ENCODE measurements at places on chromosomes 4 and X.

GRCh38 chr4:22969287-22969896 lies 276.7 kb downstream of the GBA3 start:
- DNase-seq: no peak

DNA sequence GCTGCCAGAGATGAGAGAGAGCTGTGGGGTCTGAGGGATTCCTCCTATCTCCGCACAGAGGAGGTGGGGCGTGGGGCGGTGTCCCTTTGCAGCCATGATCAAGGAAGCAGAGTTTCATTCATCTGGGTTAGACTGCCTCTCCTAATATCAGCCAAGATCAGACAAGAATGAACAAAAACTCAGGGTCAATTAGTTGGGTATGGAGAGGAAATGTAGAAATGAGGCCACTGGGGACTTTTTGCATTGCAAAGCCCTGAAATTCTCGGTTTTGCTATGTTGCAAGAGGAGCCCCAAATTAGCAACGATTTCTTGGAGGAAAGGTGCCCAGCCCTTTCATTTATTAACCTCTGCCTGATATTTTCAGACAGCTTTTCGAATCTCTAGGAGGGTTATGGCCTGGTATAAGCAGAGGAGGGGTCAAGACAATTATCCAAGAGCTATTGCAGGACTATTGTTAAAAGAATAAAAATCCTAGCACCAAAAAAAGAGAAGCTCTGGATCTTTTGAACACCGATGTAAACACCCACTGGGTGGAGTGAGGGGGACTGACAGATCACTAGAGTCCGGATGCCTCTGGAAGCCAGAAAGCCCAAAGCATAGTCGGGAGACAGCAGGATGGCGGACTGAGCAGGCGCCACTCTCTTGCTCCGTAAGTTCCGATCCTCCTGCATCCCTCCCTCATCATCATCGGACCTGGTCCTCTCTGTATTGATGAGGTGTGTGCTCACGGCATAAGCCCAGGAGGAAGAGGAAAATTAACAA lies 34.4 kb upstream of the ACSL1 start:
- DNase-seq: no peak

- DNase-seq: no peak
Measured at GRCh38 chrX:38102240-38102639, 95.9 kb downstream of the SYTL5 start.

- DNase-seq: no peak
Measured at GRCh38 chr4:185196437-185196836, 7.4 kb downstream of the CFAP97 start.

DNA sequence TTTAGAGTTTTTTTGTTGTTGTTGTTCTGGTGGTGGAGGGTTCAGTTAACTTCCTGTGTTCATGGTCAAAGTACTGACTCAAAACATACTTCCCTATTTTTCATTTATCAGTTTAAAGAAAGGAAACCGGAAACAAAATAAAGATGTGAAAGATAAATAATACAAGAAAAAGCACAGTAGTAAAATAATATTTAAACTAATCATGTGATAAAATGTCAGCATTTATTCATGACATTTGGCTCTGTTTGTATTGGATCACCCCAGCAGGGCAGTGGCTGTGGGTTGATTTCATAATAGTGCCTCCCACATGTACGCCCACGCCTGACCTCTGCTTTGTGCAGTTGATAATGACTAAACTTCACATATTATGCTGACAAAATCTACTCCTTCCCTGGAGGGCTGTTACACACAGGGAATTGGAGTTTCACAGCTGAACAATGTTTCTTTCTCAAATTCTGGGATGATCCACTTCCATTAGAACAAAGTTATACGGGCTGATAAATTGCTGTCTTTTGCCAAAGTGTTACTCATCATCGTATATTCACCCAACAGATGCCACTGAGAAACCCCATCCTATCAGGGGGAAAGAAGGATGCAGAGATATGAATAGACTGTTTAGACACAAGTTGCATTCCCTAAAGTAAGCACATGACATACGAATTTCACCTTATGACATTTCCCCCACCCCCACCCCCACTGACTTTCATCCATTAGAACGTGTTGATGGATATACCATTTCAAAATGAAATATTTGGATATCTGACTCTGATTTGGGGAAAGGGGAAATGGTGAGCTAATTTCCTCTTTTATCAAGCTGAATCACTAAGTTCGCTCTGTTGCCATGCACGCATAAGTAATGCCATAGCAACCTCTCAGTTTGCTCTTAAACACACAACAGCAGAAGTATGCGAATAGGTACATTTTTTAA lies 48.3 kb downstream of the AMELX start:
- DNase-seq: no peak

DNA sequence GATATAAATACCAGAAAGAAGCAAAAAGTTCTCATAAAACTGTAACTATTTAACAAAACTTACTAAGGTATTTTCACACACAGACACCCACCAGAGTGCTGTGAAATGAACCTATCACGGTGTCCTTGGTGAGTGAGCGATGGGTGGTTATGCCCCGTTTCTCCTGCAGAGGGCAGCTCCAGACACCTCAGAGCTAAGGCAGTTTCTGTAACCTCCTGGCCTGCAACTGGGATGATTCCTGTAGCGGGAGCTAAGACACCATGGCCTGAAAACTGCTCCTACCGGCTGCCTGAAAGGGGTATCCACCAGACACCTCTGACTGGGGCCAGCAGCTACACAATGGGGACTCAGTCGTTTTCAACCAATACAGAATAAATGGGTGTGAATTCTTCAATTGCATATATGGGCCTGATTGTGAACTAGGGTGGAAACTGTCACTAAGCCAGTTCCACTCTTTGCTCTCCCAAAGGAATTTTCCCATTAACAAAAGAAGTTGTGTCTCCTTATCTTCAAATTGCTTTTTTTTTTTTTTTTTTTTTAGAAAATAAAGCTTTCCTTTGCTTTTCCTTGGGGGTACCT lies 2375.8 kb upstream of the TENM3 start:
- peak; percentile 52 for DNase-seq

DNA sequence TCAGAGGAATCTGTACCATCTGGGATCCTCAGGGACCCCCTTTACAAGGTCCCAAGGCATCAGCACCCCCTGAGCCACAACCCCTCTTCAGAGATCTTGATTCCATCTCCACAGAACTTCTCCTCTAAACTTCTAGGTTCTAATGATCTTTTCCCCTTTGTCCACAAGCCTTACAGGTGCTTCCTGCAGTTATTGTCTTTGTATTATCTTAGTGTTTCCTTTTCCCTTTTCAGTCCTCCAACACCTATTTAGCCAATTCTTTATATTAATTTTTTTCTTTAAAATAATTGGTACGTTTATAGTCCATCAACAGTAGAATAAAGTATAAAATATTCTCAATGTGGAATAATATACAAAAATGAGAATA lies 35.2 kb upstream of the FAM241A start:
- DNase-seq: no peak

- DNase-seq: no peak
Measured at GRCh38 chr4:2482693-2483092, 13.8 kb downstream of the RNF4 start.

GRCh38 chr4:67934628-67935027 lies 28.7 kb downstream of the TMPRSS11A start:
- DNase-seq: no peak

DNA sequence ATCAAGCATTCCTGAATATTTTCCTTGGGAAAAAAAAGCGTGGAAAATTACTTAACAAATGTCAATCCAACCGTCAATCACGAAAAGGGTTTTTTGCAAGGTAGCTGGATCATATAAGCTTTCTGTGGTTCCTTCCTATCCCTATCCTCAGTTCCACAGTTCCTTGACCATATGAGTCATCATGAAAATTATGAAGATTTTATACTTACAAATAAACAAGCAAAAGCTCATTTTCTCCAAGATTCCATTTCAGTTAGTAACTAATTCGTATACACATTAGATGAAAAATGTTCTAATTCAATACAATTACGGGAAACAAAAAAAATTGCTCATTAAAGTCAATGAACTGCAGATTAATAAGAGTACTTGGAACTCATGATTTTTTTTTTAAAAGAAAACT lies 228.8 kb downstream of the NSUN7 start:
- no peak for DNase-seq

GRCh38 chrX:38636949-38637819 lies 75.8 kb downstream of the TSPAN7 start:
- DNase-seq: peak; percentile 50

DNA sequence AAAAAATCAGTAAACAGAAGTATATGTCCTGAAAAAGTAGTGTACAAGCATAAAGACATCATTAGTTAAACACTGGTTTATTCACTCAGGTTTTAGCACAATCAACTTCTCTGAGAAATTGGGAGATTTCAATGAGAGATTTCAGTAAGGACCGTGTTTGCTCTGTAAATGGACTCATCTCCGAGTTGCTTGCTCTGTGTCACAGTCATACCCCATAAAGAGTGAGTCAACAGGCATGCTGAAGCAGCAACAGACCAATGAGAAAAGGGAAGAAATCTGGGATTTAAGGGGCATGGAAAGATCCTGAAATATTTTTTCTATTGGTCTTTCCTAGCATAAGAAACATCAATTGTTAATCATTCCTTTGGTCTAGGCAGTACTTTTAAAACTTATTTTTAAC lies 4.7 kb downstream of the GLUD2 start:
- DNase-seq: no peak

DNA sequence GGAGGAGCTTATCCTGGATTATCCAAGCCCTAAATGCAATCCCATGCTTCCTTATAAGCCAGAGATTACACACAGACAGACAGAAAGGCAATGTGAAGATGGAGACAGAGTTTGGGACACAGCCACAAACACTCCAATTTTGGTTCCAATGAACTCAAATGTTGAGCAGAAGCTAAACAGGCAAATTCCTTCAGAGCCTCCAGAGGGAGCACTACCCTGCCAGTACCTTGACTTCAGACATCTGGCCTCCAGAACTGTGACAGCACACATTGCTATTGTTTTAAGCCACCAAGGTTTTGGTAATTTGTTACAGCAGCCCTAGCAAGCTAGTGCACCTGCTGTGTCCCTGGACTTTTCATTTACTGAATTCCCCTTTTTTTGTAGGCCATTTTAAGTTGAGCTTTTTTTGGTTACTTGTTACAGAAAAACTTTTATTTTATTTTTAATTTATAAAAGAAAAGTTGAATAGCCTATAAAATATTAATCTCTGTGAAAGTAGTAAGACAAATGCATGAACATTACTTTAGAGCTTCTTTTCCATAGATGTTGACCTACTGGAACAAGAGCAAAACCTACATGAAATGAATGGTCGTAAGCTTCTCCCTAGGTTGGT lies 33.4 kb upstream of the SRD5A3 start:
- DNase-seq: no peak

- DNase-seq: no peak
Measured at GRCh38 chr4:151760002-151760401, 805 bp downstream of the GATB start.

- no peak for DNase-seq
Measured at GRCh38 chr4:71405791-71406190, 67.0 kb downstream of the SLC4A4 start.

DNA sequence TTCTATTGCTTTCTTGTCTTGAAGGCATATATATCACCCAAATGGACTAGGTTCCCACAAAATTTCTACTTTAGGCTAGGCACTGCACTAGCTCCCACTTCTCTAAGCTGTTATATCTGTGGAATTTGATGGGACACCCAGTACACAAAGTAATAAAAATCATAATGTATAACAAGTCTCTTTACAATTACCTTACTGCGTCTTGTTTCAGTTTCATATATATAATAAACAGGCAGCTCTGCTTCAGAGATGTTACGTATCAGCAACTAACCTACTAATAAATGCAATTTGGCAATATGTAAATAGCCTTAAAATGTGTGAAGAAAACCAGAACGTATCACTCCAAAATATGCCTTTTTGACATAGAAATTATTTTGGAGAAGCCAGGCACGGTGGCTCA lies 42.0 kb upstream of the UGDH start:
- no peak for DNase-seq

DNA sequence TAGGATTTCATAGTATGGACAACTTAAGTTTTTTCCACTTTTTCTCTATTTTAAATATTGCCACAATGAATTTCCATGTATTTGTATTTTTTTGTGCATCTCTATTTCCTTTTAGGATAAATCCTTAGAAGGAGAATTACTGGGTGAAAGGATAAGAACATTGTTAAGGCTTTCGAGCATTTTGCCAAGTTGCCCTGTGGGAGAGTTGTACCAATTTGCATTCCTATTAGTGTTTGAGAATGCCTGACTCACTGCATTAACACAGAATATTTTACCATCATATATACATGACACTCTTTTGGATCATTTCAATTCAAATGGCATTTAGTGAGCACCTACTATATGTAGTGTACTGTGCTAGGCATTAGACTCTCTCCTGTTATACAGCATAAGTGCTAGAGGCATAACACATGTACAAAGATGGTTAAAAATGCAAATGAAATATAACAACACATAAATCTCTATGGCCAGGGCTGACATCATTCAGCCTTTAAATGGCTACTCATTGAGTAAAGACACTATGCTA lies 57.0 kb downstream of the PLAC1 start:
- no peak for DNase-seq

- DNase-seq: no peak
Measured at GRCh38 chrX:134804779-134805178, 146.5 kb upstream of the PLAC1 start.

DNA sequence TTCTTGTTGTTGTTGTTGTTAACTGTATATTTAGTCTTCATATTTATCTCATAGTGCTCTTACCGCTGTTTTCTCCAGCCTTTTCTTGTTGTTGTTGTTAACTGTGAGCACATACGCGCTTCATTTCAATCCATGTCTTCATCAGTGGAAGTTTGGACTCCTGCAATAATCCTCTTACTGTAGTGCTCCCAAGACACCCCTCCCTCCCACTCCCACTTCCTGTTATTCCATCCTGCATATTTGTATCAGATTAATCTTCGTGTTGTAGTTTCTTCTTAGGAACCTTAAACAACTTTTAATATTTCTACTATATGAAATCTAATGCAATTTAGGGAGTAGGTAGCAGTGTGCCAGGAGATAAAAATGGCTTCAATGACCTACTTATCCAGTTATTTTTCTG lies 674.8 kb downstream of the RAPGEF2 start:
- no peak for DNase-seq

GRCh38 chr4:6944301-6945051 lies 34.9 kb downstream of the TBC1D14 start:
- DNase-seq: no peak

DNA sequence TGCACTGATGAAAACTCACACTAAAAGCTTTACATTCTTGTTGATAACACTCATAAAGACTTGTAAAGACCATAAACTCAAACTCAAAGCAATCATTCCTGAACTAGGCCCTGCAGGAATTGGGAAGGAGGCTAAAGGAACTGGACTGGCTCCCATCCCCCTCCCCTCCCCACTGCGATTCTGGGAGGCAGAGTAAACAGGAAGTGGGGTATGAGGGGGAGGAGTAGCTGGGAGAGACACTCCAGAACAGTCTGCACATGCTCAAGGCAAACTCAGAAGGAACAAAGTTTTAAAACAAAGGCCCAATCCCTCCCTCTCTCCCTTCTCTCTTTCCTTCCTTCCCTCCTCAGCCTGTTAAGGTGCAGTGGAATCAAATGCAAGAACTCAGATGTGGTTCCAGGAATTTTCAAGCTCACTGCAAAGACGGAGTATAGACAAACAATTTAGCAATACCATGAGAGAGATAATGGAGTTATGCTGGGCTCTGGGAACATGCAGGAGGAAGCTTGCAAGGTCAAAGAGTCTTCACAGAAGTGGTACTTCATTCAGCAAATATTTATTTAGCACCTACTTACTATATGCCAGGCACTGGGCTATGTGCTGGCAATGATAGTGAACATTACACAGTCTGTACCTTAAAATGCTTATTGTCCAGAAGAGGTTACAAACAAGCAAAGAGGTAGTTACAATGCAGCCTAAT lies 15.9 kb downstream of the MID1IP1 start:
- no peak for DNase-seq
